ENCODE measurements at places on chromosomes 7 and 10.

DNA sequence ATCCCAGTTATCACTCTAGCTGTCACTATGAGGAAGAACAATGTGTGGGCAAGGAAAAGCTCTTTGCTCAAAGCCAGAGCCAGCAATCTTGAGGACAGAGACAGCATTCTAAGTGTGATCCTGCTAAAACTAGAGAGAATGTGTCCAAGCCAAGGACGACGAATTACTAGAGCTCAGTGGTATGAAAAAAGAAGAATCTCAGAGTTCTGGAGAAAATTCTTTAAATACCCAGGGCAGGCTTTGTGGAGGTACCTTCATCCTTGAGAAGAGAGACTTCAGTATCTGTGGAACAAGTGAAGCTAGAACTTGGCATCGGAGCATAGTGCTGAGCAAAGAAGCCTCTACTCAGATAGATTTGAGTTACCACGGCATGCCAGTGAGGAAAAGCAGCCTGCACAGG, 209.8 kb downstream of the TRIL start:
- DNase-seq, result no peak

DNA sequence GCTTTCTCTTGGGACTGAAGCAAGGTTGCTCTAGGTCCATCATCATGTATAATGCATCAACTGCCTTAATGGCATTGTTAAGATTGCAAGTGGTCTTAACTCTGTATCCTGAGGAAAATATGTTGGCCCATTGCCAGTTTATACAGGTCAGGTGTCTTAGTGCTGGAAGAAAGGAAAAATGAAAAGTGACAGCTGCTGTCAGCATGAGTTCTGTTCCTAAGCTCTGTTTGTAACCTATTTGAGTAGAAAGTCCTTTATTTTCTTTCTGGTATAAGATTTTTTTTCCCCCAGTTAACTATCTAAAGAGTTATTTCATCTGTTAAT, 127.2 kb downstream of the SRI start:
- DNase-seq, result peak; percentile 33

DNA sequence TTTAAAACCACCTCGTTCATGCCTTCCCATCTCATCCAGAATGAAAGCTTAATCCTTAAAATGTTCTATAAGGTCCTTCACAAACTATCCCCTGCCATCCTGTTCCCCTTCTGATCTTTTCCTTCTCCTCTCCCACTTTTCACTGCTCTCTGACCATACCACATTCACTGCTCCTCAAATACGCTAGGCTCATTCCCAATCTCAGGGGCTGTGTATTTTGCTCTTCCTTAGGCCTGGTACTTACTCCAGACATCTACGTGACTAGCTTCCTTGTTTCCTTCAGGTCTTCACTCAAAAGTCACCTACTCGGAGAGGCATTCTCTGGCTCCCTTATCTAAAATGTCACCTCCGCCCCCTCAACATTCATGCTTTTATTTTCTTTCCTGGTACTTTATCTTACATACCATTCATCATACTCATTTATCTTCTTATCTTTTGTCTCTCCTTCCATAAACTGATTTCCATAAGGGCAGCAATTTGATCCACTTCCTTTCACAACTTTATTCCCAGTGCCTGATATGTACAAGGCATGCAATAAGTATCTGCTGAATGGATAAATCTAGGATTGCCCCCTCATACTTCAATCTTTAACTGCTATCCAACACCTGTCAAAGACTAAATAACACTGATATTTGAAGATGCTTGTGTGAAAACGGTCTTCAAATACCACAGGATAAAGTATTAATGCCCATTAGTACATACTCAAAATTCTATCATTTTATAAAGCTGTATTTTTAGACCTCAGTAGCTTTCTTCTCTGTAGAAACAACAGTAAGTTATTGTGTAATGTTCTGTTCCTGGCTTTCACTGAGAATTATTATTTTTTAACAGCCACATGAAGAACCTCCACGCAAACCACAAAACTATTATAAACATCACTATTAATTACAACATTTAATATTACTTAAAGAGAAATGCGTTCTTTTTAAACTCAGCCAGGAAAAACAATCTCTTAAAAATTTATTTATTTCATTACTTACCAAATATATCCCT, 27.0 kb downstream of the JMJD1C start:
- DNase-seq, result no peak

- DNase-seq, result no peak
Observed at GRCh38 chr7:131898418-131898817, 342.0 kb upstream of the PODXL start.

DNA sequence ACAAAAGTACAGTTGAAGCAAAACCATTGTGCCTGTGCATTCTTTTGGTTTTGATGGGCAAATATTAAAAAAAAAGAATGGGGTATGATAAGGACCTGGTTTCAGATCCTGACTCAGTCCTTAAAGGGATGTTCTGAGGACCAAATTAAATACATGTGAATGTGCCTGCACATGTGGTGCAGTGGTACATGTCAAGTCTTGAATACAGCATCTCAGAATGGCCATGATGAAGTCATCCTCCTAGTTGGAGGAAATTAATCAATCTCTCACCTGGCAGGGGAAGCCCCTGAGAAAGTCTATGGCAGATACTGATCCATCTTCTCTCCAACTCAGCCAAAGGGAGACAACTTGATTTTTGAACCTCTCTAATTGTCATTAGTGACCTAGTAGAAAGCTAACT, 207.0 kb downstream of the SUGCT start:
- DNase-seq, result no peak

GRCh38 chr7:2509298-2509906, 10.2 kb upstream of the LFNG start:
- no peak for DNase-seq

GRCh38 chr10:98463016-98463415, 16.3 kb upstream of the HPS1 start:
- no peak for DNase-seq

DNA sequence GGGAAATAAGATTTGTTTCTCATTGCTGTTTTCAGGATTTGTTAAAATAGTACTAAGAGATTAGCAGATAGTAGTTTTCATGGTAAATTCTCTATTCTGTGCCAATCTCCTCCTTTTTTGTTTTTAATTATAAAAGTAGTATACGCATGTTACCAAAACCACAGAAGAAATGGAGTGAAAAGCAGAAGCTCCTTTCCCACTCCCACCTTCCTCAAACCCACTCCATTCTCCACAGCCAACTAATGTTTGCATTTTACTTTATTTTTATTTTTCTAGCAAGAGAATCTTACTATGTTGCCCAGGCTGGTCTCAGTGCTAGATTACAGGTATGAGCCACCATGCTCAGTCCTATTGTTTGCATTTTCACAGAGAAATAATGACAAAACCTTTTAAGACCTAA, 4.5 kb upstream of the LRMDA start:
- no peak for DNase-seq

DNA sequence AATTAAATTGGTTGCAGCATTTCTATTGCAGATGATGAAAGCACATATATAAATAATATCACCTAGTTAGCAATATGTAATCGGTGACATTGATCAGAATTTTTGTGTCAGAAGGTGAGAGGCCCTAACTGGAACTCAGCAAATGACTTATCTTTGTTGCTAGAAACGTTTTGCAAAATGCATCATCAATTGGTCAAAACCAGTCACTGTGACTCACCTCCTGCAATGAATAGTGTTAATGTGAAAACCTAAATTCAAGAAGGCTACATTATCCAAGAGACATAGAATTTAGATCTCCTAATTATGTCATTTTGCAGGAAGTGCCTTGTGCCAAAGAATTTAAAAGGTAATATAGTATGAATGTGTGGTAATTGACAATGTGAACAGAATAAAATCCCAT, 9.8 kb upstream of the PNLIPRP3 start:
- no peak for DNase-seq

DNA sequence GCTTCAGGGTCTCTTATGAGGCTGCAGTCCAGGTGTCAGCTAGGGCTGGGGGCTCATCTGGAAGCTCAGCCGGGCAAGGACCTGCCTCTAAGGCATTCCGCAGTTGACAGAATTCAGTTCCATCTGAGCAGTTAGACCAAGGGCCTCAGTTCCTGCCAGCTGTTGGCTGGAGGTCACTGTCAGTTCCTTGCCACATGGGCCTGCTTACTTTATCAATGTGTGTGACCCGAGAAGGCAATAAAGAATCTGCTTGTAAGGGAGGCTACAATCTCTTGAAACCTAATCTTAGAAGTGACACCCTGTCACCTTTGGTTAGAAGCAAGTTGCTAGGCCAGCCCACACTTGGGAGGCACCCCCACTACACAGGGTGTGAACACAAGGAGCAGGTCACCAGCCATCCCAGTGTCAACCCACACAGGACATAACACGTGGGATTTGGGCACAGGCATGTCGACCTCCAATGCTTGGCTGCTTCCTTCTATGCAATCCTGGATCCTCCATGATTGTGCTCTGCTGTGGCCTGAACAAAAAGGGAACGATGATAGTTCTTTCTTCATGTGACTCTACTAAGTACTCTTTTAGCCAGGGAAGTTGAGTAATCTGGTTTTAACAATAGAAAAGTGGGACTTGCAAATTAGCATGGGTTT, 41.8 kb downstream of the MTURN start:
- DNase-seq, result no peak

DNA sequence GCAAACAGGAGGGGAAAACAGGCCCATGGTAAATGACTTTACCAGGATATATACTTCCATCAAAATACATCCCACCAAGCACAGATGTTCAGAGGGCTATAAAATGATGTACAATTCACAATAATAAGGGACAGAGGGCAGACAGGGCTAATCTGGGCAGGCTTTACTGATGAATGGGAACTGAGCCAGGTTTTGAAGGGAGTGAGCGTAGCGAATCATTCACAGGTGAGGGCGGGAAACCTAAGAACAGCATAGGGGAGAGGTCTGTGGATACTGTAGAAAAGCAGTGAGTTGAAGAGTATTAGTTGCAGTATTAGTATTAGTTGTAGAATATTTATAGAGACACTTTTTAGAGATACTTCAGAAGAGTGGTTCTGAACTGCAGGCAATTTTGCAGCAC, 180.8 kb downstream of the JAZF1 start:
- DNase-seq, result peak; percentile 71

- DNase-seq, result no peak
Observed at GRCh38 chr10:103053659-103054581, 135.8 kb downstream of the CNNM2 start.

GRCh38 chr10:78465431-78465830, 431.8 kb downstream of the RPS24 start:
- DNase-seq, result no peak

DNA sequence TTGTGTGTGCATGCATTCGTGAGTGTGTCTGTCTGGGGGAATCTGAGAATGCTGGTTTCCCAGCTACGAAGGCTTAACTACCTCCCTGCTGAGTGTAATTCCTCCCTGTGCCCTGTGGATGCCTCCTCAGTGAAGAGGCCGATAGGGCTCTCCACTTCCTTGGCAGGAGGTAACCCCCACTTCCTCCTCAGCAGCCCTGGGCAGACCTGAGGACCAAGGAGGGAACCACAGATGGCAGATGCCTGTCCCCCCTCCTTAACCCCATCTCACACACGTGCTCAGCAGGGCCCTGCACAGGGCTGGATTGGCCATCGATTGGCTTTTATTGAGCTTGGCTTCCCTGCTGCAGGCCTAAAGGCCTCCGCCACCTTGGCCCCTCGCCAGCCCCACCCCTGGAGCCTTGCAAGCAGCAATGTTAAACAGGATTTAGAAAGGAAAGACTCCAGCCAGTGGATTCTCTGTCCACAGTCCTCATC, 45.6 kb upstream of the LRRC4 start:
- peak; percentile 24 for DNase-seq

DNA sequence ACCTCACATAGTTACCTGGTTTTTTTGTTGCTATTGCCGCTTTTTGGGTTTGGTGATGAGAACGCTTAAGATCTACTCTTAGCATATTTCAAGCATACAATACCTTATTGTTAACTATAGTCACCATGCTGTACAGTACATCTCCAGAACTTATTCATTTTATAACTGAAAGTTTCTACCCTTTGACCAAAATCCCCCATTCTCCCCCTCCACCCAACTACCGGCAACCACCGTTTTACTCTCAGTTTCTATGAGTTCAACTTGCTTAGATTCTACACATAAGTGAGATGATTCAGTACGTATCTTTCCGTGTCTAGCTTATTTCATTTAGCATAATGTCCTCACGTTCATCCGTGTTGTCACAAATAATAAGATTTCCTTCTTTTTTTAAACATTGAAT, 86.7 kb upstream of the IL6 start:
- DNase-seq, result no peak

GRCh38 chr7:26328498-26329390, 37.1 kb downstream of the SNX10 start:
- no peak for DNase-seq

GRCh38 chr10:15740261-15740660, 20.5 kb upstream of the ITGA8 start:
- no peak for DNase-seq

- DNase-seq, result no peak
Observed at GRCh38 chr10:24476913-24477701, 246.6 kb downstream of the ARHGAP21 start.

DNA sequence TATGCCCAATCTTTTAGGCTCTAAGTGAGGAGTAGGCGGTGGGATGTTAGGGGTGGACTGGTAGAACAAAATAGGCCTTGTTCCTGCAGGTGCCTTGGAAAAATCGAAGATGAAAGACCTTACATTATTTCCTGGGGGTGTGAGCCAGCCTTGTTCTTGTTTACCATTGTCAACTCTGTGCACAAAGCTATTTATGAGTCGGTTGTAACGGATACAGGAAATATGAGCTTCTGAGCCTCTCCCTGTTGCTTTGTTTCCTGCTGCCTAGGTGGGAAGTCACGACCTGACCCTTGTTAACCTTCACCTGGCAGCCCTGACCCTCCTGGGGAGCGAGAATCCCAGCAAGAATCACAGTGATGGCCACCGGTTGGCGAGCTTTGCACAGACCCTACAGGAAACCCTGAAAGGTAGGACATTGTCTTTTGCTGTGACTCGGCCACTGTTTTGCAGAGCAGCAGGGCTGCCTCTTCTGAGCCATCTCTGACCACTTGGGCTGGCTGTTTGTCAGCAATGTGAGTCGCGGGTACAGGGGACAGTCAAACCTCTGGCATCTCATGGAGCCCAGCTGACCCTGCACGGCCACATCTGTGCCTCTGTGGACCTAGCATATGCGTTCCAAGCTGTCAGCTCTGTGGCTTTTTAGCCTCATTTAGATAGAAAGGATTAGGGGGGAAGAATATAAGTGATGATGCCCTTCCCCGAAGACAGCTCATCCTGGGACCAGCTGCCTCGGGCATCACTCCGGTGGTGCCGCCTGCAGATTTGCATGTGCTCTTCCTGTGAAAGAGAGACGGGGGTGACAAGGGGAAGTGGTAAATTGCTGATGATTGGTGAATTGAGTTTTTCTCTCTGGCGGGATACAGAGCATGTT, 102.1 kb upstream of the ANLN start:
- DNase-seq, result peak; percentile 25

All from NCI-H345 (cell line).